ENCODE measurements at places on chromosomes 4 and X.

- no peak for DNase-seq
These were observed 23.1 kb downstream of the ANTXR2 start for GRCh38 chr4:80049813-80050534.

GRCh38 chrX:22139822-22140221, 107.7 kb downstream of the PHEX start:
- DNase-seq, result no peak

GRCh38 chrX:6225911-6226595, 2.6 kb downstream of the NLGN4X start:
- DNase-seq, result no peak

- DNase-seq, result no peak
These were observed 115.7 kb upstream of the MAP3K15 start for GRCh38 chrX:19630776-19631707.

GRCh38 chr4:113591982-113592381, 169.6 kb downstream of the CAMK2D start:
- no peak for DNase-seq

GRCh38 chr4:101987623-101988243, 197.2 kb downstream of the BANK1 start:
- no peak for DNase-seq

- no peak for DNase-seq
These were observed 423.0 kb upstream of the CNKSR2 start for GRCh38 chrX:20951016-20951810.

DNA sequence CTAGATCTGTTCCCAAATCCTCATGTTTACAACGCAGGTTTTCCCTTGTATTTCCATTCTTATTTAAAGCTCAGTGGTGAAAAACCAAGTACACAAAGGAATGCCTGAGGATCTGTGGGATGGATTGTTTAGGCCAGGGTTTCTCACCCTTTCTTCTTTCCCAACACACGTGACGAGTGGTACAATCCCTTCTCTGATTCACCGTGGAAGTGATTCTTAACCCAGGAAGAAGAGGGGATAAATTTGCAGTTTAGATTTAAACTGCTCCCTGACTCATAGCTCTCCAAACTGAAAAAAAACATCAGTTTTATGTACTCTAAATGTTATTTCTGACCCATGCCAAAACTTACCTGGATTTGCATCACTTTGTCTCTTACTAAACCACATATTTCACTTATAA, 17.0 kb downstream of the PAQR3 start:
- no peak for DNase-seq

GRCh38 chrX:110139172-110139571, 136.3 kb downstream of the TMEM164 start:
- no peak for DNase-seq

DNA sequence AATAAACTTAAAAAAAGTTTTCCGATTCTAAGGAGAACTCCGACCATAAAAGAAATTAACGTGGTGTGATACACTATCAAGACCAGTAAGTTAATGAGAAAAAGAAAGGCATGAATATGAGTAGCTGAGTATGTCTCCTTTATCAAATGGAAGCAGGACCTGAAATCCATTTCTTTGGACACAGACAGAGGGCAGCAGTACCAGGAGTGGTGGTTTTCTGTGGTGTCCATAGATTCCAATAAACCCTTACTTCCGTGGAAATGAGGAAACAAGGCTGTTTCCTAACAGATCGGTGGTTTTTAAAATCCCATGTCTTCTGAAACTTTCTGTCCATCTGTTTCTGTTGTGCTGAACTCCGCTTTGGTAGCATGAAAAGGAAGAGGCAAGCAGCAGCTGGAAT, 128.5 kb upstream of the TSPAN5 start:
- DNase-seq, result no peak

- DNase-seq, result no peak
These were observed 101.9 kb downstream of the MAML3 start for GRCh38 chr4:140052050-140052449.

GRCh38 chr4:7522452-7523220, 87.9 kb upstream of the PSAPL1 start:
- no peak for DNase-seq

DNA sequence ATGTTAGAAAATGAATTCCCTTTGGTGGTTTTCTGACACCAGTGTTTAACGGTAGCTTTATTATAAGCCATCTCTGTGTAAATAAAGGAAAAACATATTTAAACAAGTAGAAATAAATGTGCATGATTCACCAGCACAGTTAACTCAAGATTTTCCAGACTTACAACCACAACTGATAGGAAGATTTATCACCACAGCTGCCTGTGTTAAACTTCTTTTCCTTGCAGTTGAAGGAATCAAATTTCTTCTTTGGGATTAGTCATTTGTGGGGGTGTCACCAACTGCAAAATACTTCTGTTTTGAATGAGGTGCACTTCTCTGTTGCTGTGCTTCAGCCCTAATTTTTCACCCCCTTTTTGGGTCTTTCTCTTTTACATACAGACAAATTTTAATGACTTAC, 128.1 kb upstream of the STK26 start:
- DNase-seq, result no peak

DNA sequence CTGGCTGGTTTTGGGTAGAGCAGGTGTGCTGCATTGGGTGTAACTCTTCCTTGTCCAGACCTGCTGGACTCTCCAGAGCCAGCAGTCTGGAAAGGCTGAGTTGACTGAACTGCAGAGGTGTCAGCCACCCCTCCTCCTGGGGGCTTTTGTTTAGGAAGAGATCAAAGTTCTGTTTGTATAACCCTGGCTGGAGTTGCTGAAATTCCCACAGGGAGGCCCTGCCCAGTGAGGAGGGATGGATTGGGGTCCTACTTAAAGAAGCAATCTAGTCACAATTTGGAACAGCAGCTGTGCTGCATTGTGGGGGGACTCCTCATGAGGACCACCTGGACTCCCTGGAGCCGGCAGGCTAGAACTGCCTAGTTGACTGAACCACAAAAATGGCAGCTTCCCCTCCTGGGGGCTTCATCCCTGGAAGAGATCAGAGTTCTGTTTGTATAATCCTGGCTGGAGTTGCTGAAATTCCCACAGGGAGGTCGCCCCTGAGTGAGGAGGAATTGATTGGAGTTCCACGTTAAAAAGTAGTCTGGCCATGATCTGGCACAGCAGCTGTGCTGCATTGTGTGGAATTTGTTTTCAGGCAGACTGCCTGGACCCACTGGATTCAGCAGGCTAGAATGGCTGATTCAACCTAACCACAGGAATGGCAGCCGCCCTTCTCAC, 264.9 kb upstream of the ZC4H2 start:
- DNase-seq, result no peak

GRCh38 chr4:149605601-149606378, 209.9 kb downstream of the IQCM start:
- DNase-seq, result no peak

- no peak for DNase-seq
These were observed 1342.3 kb upstream of the AGA start for GRCh38 chr4:178784491-178784890.

GRCh38 chr4:171846232-171846631, 33.0 kb downstream of the GALNTL6 start:
- DNase-seq, result no peak

DNA sequence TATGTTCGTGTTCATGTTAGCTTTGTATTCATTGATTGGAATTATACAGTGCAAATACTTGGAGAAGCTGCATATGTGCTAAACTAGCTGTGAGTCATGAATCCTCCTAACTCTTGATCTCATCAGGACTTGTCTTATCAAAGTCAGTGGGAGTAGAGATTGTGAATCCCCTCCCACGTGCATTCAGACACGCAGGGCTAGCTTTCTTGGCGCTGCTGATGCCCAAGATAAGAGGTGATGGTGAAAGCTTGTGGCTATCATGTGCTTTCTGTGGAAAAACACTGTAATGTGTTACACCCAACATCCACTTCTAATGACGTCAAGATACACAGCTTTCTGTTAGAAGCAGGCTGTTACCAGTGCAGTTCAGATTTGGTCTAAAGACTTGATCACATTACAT, 348.7 kb upstream of the HAND2 start:
- DNase-seq, result no peak

- no peak for DNase-seq
These were observed 147.5 kb downstream of the FBXO8 start for GRCh38 chr4:174135936-174136406.

- no peak for DNase-seq
These were observed 2110.9 kb downstream of the PCDH7 start for GRCh38 chr4:32831104-32831503.

GRCh38 chrX:1932231-1932630, 317.4 kb downstream of the ASMT start:
- DNase-seq, result no peak

GRCh38 chrX:41036668-41037326, 48.4 kb upstream of the USP9X start:
- no peak for DNase-seq

DNA sequence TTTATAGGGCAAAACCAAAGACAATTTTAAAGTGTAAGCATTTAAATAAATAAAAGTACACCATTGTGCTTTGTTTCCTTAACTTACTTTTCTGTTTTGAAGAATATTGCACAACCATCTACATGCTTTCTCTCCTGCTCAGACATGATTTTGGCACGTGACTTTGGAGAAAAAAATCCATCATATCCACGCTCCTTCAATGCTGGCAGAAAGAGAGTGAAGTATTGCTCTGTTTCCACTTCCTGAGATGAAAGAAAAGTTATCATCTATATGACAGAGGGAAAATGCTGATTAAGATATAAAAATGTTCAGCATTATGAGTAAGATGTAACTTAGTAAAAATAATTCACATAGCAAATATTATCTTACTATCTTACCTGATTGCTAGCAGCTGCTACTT, 77.1 kb downstream of the CNOT6L start:
- no peak for DNase-seq

GRCh38 chrX:44025555-44025954, 52.4 kb upstream of the NDP start:
- DNase-seq, result no peak

DNA sequence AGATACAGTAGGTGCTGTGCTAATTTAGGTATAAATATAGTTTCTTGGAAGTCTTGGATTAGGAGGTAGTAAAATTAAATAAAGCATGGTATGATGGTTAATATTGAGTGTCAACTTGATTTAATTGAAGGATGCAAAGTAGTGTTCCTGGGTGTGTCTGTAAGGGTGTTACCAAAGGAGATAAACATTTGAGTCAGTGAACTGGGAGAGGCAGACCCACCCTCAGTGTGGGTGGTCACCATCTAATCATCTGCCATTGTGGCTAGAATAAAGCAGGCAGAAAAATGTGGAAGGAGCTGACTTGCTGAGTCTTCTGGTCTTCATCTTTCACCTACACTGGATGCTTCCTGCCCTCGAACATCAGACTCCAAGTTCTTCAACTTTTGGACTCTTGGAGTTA, 153.7 kb upstream of the GK2 start:
- no peak for DNase-seq

DNA sequence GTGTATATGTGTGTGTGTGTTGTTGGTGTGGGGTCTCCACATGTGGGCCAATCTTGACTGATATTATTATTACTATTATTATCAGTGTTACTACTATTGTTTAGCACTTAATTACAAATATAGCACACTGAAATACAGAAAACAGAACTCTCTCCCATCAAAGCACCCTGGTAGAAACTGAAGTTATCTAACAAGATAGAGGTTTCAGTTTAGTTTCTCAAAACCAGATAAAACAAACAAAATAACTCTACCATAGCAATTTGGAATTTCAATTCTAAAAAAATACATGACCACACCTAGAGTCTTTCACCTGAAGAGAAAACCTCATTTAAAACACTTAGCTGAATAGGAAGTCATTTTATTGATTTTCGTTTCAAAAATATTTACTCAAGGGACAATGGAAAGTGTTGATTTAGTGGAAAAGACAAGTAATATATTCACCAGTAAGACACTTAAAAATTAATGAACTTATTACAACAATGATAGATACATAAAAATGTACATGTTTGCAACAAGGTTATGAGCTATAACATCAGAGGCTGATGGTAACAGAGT, 252.3 kb downstream of the PDHA2 start:
- DNase-seq, result no peak

GRCh38 chr4:15562114-15562513, 92.4 kb downstream of the CC2D2A start:
- no peak for DNase-seq

DNA sequence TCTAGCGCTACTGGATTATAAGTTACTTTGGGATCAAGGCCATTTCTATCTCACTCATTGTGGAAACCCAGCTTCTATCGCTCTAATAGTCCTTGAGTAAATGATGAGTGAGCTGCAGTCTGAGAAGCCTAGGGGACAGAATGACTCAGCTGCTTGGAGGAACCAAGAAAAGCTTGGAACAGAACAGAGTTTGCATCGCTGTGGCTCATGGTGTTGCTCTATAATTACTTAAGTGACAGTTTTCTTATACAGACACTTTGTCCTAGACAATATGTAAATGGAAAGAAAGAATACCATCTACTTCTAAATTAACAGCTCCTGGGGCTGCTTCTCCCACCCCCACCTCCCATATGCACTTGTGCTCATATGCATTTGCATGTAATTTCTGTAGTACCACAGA, 156.9 kb downstream of the SLIT2 start:
- DNase-seq, result no peak

DNA sequence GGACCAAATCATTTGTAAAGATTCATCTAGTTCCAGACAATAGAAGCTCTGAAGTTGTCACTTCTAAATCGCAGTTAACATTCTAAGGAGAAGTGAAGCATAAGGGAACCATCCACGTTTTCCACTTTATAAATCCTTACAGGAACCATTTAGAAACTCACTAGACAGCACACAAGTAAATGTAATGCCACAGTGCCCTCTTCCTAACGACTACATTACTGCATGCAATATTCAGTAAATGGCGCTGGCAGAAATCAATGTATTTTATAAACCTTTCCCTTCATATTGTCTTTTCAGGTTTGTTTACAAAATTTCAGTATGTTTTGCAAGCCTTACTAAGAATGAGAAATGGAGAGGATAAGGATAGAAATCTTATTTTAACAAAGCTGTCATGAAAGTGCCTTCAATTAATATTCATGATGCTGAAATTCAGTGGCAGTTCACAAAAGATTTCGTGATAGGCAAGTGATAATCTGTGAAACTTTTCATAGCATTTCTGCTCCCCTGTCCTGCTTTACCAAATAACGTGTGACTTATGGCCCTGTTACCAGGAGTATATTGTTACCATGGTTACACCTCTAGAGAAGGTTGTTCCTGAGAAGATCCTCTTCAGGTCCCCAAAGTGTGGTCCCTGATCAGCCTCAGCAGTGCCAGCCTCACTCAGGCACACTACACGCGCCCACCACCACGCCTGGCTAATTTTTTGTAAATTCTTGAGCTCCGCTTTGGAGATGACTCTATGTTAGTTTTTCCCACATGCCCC, 54.2 kb downstream of the TMA16 start:
- no peak for DNase-seq

DNA sequence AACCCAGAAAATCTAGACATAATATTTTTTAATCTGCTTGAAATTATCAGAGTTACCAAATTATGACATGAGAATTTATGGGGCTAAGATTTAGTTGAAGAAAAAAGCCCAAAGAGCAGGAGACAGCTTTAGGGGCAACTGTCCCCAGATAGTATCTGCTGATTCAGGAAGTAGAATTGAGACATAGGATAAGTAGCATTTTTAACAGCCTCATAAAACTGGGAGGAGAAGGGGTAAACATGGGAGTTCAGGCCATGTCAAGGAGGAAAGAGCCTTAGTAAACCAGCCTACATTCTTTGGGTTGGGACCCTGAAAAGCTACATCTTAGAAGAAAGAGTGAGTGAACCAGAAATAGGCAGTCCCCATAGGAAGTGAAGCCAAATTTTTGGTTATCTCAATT, 9.7 kb upstream of the RAB28 start:
- DNase-seq, result no peak

- no peak for DNase-seq
These were observed 127.3 kb downstream of the ATP10D start for GRCh38 chr4:47612116-47613023.

Data from stimulated activated CD8-positive, alpha-beta memory T cell treated with anti-CD3 and anti-CD28 coated beads, Interleukin-2, amount 100 ng/mL, for 48 hours (primary cell).